ENCODE measurements at places on chromosomes 6 and 20. TPM values are rescaled to one million over a fixed set of nuclear protein-coding genes. Genes with fewer than 3 reads are reported as not detected.
A peak's percentile ranks its signal among the peaks of the same experiment; 100 is the strongest.

- DNase-seq: peak; percentile 34
- no peak overlapping the region for H3K27ac ChIP-seq
- no peaks in the 10 kb centered on the region for H3K27me3 ChIP-seq
- H3K36me3 ChIP-seq: peaks cover 15% of the 10 kb centered on the region
- peaks cover 20% of the 10 kb centered on the region for H3K4me1 ChIP-seq
Observed at GRCh38 chr20:3222635-3223600, 13.6 kb downstream of the ITPA start.

GRCh38 chr20:20691477-20692235, 20.8 kb downstream of the RALGAPA2 start:
- peaks cover 18% of the 10 kb centered on the region for H3K4me1 ChIP-seq
- no peak overlapping the region for H3K4me3 ChIP-seq
- no peaks in the 10 kb centered on the region for H3K27me3 ChIP-seq
- DNase-seq: no peak

DNA sequence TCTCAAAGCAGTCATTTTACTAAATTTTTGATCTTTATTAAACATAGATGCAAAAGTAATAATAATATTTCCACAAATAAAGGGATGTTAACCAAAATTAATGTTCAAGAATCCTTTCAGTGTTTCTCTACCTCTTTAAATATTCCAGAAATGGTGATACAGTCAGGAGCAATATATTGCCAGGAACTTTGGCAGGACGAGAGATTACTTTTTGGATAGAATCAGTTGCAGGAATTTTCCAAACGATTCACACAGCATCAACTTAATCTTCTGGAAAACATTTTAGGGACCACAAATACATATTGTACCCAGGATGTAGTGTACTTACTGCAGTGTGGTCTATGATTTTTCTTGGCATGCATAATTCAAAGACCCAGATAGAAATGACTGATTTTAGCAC, 125.7 kb downstream of the LAMA2 start:
- no peak overlapping the region for H3K27ac ChIP-seq
- peaks cover 6% of the 10 kb centered on the region for H3K27me3 ChIP-seq
- H3K4me3 ChIP-seq: no peak overlapping the region
- no peak for DNase-seq
- no peaks in the 10 kb centered on the region for H3K4me1 ChIP-seq
- no peaks in the 10 kb centered on the region for H3K36me3 ChIP-seq

- H3K27me3 ChIP-seq: peaks cover 38% of the 10 kb centered on the region
- H3K4me3 ChIP-seq: no peak overlapping the region
- no peak for DNase-seq
- no peaks in the 10 kb centered on the region for H3K4me1 ChIP-seq
- no peak overlapping the region for H3K27ac ChIP-seq
Observed at GRCh38 chr20:36285746-36286447, 20.2 kb upstream of the DLGAP4 start.

DNA sequence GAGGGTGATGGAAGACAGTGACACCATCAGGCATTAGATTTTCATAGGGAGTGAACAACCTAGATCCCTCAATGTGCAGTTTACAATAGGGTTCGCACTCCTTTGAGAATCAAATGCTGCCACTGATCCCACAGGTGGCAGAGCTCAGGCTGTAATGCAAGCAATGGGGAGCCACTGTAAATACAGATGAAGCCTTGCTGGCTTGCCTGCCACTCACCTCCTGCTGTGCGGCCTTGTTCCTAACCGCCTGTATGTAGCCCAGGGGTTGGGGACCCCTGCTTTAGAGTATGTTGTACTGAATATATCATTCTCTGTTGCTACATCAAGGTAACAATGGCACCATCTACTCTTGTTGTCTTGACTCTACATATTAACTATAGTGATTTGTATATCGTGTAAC, 37.1 kb downstream of the TPD52L1 start:
- no peaks in the 10 kb centered on the region for H3K27me3 ChIP-seq
- H3K4me3 ChIP-seq: no peak overlapping the region
- H3K36me3 ChIP-seq: no peaks in the 10 kb centered on the region
- peaks cover 5% of the 10 kb centered on the region for H3K4me1 ChIP-seq
- no peak overlapping the region for H3K27ac ChIP-seq

- peaks cover 54% of the 10 kb centered on the region for H3K4me1 ChIP-seq
- H3K4me3 ChIP-seq: no peak overlapping the region
- no peak for DNase-seq
Observed at GRCh38 chr6:108947114-108947854, 99.1 kb downstream of the ARMC2 start.

DNA sequence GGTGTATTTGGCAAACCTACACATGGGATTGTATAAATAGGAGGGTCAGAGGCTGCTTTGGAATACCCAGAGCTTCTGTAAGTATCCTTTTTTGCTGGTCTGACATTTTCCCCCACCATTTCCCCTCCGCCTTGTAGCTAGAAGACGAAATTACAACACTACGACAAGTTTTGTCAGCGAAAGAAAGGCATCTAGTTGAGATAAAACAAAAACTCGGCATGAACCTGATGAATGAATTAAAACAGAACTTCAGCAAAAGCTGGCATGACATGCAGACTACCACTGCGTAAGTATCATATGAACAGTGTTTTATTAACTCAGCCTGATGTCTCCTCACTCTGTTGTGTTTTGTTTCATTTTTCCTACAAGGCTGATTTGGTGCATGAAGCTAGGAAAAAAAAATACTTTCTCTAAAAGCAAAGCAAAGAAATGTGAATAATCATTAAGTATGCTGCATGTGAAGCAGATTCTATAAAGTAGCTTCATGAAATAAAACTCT, 72.7 kb downstream of the HDDC2 start:
- no peak overlapping the region for H3K27ac ChIP-seq
- no peak overlapping the region for H3K4me3 ChIP-seq
- no peak for DNase-seq

Gene SUMO4
- 5.4 TPM for total RNA-seq

Gene HSPA12B
- total RNA-seq: not detected

Gene FERMT1
- total RNA-seq: 0.37 TPM
